ENCODE measurements at places on chromosomes 4 and X.

DNA sequence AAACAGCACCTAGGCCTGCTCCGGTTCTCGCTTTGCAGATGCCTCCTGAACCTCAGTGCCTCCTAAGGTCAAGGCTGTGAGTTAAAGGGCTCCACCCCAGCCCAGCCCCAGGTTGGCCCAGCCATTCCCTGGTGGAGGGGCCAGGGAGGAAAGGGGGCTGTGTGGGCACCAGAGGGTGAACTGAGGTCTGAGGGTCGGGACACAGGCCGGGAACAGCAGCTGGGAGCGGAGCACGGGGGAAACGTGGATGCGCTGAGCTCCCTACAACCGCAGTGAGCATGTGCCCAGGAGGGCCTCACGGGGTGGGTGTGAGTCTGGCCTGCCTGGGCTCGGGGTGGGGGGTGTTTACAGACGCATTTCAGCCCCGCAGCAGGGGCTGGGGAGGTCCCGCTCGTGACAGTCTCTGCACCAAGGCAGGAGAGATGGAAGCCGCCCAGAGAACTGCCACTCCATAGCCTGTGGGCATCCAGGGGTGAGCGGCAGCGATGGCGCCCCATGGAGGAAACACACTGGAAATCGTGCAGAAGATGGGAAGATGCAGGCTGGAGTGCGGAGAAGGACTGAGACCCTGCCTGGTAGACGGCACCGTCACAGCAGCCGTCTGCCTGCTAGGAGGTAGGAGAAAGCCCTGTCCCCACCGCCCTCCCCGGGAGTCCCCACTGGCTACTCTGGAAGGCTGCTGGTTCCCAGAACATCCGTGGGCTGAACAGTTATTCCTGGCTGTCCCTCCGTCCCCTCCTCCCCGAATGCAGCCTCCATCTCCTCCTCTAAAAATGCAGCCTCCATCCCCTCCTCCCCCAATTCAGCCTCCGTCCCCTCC lies 9.9 kb upstream of the SLC25A6 start:
- no peak for DNase-seq

DNA sequence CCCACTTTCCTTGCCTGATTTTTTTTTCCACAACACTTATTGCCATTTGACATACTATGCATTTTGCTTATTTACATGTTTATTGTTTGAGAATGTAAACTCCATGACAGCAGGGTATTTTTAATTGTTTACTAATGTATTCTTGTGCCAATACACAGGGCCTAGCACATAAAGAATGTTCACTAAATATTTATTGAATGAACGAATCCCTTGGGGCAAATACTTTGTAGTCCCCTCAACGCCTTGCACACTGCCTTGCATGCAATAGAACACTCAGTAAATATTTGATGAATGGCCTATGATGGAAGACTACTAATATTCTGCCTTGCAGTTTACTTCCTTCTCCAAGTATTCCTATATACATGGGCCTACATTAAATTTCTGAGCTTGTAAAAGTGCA lies 1.4 kb upstream of the PRPS1 start:
- DNase-seq, result no peak

DNA sequence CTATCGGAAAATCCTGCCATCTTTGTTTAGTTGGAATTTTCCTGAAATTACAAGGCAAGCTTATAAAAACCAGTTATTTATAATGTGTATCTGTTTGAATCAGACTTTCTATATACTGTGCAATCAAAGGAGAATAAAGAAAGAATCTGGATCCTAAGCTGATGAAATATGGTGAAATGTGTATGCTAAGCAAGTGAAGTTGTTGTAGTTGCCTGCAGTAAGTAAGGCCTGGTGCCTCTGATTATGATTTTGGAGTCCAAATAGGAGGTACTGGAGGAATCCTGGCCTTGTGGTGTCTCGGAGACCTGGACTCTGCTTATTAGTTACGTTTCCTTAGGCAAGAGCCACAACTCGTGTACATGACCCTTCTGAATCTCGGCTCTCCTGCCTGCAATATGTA lies 13.1 kb upstream of the FREM3 start:
- no peak for DNase-seq

DNA sequence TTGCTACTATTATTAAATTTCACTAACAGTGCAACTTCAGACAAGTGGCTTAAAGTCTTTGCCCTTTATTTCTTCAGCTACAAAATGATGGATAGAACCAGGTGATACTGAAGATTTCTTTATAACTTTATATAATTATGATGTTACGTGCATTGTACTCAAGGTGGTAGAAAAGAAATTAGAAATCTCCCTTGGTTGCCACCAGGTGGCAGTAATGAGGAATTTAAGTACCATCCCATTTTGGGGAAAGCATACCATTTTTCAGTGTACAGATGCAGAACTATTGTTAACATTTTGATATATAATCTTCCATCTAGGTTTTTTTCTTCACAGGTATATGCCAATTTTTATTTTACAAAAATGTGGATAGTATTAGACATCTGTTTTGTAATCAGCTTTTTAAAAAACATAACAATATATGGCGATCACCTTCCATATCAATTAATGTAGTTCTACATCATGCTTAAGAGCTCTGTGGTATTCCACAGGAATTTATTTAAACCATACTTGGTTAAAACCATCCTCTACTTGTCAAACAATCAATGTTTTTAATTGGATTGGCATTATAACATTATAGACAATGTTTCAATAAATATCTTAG lies 37.7 kb upstream of the RAB33B start:
- DNase-seq, result no peak

DNA sequence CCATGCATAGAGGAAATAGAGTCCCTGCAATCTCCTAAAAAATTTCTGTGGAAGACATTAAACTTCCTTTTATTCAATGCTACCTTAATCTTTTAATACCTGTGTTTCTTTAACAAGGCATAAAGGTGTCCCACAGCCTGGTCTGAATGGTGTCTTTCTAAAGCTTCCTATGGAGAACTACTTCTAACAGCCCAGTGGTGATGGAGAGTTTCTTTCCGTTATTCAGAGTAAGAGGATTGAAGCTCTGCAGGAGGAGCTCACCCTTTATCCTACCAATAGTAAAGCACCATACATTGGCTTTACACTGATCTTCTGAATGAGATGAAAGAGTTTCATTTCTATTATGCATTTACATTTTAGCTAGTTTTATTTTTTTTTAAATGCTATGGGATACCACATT lies 1362.4 kb upstream of the ADGRL3 start:
- DNase-seq, result no peak

DNA sequence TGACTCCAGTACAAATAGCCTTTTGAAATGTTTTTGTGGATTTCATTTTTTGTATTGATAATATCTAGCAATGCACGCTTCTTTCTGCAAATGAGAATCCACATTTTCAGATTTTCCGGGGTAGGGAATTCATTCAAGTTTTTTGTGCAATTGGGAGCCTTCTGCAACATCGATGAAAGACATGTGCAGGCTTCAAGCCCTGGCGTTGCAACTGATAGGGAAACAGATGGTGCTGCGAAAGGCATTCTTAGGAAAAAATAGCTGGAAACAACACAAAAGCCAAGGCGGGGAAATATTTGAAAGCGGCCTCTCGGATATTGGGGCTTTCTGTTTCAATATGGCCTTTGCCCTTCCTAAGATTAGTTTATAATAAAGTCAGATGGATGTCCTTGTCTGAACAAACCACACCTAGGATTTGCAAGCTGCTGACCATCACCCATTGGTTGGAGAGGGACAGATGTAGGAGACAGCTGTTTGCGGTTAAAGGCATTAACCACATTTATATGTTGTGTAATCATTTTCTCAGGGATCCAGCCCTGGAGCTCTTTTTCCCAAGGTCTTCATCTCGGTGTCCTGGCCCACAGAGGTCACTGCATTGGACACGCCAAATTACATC lies 136.5 kb downstream of the PRKX start:
- no peak for DNase-seq

DNA sequence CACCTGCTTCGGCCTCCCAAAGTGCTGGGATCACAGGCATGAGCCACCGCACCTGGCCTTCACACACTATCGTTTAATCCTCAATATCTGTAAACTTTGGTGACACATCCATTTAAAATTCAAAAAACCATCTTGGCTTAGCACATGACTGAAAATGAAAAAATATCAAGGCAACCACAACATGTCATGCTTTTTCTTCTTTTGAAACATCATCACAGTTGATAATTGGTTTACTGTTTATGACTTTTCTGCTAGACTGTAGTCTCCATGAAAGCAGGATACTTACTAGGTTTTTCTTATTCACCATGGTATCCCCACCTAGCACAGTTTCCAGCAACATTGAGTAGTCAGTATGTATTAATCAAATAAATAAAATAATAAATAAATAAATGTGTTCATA lies 11.0 kb downstream of the GNRHR start:
- no peak for DNase-seq

DNA sequence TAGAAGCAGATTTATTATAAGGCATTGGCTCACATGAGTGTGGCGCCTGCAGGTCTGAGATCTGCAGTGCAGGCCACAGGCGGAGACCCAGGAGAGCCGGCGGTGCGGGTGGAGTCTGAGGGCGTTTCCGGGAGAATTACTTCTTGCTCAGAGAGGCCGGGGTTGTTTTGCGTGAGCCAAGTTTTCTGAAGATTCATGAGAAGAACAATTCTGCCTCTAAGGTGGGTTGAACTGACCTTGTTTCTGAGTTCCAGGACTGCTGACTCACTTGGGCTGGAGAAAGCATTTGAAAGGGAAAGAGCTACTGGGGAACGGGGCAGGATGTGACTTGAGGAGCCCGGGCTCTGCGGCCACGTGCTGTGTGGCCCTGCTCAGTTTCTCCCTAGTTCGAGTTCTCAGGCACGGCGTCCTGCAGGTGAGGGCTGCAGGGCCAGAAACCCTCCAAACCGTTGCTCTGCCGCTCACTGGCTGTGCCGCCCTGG lies 36.7 kb upstream of the SORCS2 start:
- DNase-seq, result no peak

- DNase-seq, result no peak
Measured at GRCh38 chrX:149505671-149506070, 565 bp upstream of the IDS start.

GRCh38 chr4:175705407-175705806 lies 106.7 kb downstream of the GPM6A start:
- no peak for DNase-seq

GRCh38 chr4:121114756-121115155 lies 42.4 kb upstream of the NDNF start:
- no peak for DNase-seq

- no peak for DNase-seq
Measured at GRCh38 chr4:10590896-10591295, 93.7 kb downstream of the CLNK start.

DNA sequence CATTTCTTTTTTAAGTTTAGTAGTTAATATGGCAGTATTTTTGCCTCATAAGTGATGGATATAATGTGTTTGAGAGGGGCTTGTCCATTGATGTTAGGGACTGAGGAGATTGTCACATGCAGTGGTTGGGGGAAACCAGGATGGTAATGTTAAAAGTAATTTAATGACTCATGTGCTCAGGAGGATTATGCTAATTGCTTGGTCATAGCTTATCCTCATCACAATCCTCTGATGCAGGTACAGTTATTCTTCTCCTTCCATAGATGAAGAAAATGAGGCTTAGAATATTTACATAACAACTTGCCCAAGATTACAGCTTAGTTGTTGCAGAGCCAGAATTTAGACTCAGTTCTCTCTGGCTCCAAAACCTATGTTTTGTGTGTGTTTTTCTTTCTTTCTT lies 94.4 kb upstream of the SCML1 start:
- no peak for DNase-seq

GRCh38 chr4:161419822-161420221 lies 744.0 kb downstream of the FSTL5 start:
- no peak for DNase-seq

- no peak for DNase-seq
Measured at GRCh38 chr4:113504422-113504821, 257.1 kb downstream of the CAMK2D start.

DNA sequence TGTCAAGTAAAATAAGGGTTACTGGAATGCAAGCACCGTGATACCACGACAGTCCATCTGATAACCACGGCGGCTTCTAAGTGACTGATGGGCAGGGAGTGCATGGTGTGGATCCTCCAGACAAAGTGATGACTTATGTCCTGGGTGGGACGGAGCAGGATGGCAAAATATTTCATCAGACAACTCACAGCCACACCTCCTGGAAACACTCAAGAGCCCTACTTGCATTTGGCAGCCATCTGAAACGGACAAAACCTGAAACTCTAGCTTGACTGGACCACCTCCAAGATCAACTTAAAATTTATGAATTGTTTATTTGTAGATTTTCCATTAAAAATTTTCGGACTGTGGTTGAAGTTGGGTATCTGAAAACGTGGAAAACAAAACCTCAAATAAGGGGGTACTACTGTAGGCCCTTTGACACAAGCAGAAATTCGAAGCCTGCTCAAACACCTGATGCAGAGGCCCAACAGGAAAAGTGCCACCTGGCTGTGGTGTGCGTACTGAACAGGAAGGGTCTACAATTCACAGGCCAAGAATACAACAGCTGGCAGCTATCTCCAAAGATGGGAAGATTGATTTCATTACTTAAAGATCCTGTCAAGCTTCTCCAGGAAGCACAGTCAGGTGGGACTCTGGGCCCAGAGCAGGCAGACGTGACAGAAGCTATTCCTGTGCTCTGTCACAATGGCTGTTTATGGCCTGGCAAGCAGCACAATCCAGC lies 26.0 kb downstream of the LRIT3 start:
- DNase-seq, result no peak

DNA sequence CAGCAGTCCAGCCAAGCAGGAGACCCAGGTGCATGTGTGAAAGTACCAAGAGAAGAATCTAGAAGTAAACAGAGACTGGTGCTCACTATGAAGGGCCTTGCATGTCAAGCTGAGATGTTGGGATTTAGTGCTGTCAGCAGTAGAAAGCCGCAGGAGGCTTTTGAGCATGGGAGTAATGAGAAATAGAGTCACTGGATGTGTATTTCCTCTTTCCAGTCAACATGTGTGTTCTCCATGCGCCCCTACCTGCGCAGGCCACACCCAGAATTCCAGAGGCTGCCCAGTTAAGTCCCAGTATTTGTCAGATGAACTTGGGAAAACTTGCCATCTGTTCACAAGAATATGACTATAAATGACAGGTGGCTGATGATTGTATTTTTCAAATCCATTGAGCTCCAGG lies 4.5 kb upstream of the MAMLD1 start:
- peak; percentile 9 for DNase-seq

DNA sequence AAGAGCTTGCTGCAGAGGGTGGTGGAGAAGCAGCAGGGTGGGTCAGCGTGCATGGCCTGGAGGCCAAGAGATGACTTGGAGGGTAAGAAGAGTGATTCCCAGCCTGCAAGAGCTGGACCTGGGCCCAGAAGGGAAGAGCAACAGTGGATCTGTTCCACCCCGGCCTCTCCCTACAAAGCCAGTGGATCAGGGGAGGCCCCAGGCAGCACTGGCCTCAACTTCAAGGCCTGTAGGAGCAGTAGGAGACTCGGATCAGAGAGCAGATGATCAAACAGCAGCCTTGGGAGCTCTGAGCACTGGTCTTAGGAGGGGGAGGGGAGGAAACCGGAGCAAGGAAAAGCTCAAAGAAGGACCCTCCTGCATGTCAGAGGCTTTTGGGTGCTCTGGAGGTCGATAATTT lies 7.6 kb downstream of the L1CAM start:
- no peak for DNase-seq

DNA sequence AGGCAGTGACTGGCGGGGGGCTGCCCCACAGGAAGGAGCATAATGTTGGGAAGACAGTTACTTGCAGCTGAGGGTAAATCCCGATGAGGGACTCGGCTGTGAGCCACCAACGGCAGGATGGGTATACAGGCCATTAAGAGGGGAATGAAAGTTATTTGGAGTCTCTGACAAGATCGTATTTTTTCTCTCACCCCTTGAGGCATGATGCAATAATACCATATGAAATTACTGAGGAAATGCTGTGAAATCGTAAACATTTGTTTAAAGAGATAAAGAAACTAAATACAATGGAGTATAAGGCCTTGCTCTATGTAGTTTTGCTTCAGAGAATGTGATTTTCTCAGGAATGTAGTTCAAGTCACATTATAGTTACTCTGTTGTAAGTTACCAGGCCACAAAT lies 12.7 kb downstream of the IL1RAPL1 start:
- no peak for DNase-seq

Measured in activated CD8-positive, alpha-beta memory T cell treated with anti-CD3 and anti-CD28 coated beads, Interleukin-2, amount 10 ng/mL, durations not matched to agents 7 days and 5 days (primary cell).